ENCODE measurements at places on chromosomes 7 and 10.
A peak's percentile ranks its signal among the peaks of the same experiment; 100 is the strongest.

DNA sequence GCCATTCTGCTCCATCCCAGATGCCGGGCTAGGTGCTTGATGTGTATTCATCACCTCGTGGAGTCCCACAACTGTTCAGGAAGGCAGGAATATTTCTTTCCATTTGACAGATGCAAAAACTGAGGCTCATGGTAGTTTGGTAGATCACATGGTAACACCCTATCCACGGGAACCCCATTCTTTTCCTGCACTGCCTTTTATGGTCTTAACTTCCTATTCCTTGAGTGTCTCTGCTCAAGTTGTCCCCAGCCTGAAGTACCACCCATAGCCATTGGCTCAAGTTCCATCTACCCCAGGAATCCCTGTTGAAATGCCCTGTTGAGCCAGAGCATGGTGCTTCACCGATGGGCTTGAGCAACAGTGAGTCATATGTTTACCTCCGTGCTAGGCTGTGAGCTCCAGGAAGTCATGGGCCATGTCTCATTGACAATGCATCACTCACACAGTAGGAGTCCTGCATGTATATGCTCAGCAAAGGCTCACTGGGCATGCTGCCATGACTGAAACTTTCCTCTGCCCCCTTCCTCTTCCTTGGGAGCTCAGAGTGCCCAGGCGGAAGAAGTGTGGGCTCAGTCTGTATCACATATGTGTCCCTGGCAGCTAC lies 71.7 kb upstream of the ADAM12 start:
- no peak for DNase-seq

- DNase-seq, result no peak
Measured at GRCh38 chr7:134284952-134285351, 31.8 kb downstream of the SLC35B4 start.

DNA sequence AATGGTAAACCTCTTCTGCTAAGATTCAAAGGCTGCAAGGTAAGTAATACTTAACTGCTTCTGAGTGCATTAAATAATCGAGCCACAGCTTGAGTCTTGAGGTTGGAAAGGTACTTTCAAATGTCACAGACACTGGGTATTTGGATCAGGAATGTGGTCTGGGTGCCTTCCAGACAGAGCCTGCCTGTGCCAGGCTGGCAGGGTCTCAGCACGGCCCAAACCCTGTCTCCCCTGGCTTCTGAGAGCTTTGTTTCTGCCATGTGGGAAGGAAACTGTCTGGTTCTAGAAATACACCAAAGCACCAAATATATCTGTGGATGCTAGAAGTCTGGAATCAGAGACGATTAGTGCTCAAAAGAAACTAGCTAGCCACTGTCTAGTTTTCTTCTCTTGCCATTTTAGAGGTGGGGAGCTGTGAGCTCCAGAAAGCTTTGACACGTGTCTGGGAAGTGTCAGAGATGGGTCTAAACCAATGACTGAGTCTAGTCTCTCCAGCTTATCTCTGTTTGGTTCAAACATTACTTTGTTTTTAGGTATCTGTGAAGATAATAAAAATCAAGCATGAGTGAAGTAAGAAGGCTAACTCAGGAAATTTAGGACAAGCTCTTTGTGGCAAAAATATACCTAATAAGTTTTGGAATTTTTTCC lies 162.8 kb downstream of the CYP26A1 start:
- DNase-seq, result no peak

- no peak for DNase-seq
Measured at GRCh38 chr10:35011771-35012191, 78.4 kb downstream of the CUL2 start.

DNA sequence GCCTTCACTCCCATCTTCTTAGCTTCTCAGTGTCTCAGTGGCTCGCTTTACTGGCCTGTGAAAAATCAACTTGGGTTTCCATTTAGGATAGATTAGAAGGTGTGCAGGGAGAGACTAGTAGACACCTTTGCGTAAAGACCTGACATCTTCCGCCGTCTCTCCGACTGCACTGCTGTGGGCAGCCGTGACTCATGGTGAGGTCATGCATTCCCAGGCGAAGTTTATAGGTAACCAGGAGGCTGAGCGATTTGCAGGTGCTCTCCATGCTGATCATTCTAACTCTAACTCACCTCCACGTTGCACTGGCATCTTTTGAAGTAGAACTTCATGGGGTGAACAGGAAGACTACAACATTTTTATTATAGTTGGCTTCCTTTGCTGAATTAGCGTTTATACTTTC lies 68.0 kb upstream of the ZNF438 start:
- DNase-seq, result peak; percentile 64

DNA sequence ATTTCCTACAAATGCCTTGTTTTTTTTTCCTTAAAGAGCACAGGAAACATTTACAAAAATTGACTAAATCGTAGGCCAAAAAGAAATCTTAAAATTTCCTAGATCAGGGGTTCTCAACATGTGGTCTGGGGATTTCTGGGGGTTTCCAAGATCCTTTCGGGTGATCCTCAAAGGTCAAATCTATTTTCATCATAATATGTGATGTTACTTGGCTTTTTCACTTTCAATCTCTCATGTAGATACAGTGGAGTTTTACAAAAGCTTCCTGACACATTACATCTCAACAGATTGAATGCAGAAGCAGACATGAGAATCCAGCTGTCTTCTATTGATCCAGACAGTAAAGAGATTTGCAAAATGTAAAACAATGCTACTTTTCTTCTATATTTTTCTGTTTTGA lies 497.3 kb downstream of the INHBA start:
- no peak for DNase-seq

DNA sequence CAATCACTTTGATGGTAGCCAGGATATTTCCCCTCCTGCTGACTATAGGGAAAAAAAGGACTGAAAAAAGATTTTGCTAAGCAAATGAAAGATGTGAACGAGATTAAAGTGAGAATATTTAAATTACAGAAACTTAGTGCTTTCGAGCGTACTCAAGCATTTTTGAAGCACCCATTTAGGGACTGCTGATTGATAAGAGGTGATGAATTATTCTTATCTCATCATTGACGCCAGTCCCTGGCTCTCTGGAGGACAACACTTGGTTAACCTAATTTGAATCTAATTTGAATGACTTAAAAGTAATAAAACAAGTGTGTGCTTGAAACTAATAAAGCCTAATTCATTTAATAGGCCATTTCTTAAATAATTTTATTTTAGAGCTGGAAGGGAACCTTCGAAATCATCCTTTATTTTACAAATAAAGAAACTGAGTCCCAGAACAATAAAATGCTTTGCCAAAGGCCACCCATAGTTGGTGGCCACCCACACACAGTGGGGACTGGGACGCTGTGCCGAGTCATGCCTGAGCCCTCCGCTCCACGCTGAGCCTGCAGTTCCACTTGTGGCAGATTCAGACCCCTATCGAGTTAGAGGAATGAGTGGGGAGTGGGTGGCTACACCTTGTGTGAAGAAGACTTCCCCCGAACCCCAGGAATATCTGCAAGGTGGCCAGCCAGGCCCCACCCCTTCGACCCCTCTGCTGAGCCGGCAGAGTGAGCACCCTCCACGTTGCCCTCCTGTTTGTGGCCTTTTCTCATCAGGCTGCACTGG lies 61.1 kb upstream of the SAMD8 start:
- DNase-seq, result no peak

- DNase-seq, result no peak
Measured at GRCh38 chr7:107213193-107213788, 44.5 kb downstream of the HBP1 start.

DNA sequence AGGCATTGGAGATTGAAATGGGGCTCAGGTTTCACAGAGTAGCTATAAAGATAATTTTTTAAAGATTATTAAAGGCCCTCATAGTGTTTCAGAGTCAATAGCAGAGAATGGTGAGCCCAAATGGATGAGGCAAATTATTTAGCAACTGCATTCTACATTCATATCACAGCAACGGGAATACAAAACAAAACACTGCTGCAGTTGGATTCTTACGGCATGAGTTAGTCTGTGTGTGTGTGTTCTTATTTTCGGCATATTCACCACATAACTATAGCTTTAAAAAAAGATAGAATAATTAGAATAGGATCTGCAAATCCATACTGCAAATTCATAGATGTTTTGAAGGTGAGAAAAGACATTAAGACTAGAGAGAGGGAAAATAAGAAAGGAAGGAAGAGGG lies 66.0 kb downstream of the SUGCT start:
- no peak for DNase-seq

DNA sequence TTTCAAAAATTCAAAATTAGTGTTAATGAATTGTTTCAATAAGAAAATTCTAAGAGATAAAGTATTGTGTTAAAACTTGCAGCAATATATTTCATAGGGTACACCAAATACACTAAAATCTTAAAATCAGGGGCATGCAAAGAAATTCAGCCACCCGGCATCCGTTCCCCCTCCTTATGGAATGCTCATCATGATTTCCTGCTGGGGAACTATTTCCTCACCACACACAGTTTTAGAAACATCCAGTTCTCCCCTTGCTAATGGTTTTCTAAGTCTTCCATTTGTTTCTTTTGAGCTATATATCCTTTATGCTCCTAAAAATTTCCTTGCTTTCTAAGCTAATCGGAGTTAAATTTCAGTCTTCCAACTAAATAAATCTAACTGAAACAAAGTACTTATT lies 60.7 kb downstream of the CHCHD3 start:
- DNase-seq, result no peak

GRCh38 chr10:3692387-3692999 lies 92.5 kb downstream of the KLF6 start:
- DNase-seq, result no peak

- no peak for DNase-seq
Measured at GRCh38 chr7:148849393-148850098, 34.5 kb downstream of the EZH2 start.

DNA sequence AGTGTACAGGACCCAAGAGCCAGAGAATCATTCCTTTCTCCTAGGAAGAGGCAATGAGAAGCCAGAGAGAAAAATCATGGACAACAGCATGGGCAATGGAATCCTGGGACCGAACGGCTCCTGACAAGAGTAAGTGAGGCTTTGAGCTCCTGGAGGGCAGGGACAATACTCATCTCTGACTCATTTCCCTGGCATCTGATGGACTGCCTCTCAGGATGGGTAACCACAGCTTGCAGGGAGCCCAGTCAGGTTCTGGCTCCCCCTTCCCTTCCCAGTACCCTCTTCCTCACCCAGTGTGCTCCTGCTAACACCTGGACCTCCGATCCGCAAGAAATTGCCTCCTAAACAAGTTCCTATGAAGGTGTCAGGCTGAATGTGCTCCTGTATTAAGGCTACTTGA lies 51.2 kb upstream of the SORCS3 start:
- DNase-seq, result no peak

DNA sequence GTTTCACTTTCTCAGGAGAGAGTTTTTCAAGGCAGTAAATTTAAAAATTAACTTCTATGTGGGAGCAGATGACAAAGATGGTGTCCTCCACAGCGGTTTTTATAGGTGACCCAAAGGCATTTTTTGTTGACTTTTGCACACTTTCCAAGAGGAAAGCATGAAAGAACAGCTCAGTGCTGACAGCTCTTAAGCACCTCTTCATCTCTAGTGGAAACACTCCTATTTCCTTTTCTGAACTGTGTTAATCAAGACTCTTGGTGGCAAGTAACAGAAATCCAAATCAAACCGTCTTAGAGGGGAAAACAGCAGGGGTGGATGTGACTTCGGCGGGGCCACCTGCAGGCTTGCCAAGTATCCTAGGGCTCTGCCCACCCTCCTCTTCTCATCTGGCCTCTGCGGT lies 71.8 kb upstream of the GATA3 start:
- no peak for DNase-seq

DNA sequence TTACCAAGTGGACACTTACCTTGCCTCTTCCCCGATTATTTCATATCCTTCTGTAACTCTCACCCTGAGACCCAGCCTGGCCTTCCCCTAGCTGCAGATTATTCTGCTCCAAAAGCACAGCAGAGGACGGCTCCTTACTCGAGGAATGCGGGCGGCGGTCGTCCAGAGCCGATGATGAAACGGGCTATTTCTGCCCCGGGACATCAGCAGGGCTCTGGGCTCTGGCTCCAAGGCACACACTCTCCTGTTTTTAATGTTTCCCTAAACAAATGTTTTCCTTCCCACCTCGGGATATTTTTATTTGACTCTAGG lies 343 bp upstream of the C10orf71 start:
- DNase-seq, result no peak

DNA sequence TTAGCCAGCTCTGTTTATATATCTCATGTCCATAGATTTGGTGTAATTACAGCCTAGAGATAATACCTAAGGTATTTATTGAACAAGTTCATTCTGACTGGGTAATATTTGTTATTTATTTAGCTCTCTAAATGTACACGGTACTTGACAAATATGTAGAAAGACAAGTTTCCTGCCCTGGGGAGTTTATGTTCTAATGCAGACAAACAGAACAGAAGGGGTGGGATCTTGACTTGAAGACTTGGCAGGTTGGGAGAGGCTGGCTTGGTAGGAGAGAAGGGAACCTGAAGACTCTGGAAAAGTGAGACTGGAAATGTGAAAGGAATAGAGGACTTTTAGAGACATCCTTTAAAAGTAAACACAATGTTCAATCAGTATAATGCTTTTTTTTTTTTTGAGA lies 97.7 kb upstream of the CDK6 start:
- no peak for DNase-seq

GRCh38 chr7:44046321-44047061 lies 2.0 kb downstream of the DBNL start:
- peak; percentile 24 for DNase-seq

GRCh38 chr10:32225976-32226375 lies 121.0 kb downstream of the EPC1 start:
- DNase-seq, result no peak

DNA sequence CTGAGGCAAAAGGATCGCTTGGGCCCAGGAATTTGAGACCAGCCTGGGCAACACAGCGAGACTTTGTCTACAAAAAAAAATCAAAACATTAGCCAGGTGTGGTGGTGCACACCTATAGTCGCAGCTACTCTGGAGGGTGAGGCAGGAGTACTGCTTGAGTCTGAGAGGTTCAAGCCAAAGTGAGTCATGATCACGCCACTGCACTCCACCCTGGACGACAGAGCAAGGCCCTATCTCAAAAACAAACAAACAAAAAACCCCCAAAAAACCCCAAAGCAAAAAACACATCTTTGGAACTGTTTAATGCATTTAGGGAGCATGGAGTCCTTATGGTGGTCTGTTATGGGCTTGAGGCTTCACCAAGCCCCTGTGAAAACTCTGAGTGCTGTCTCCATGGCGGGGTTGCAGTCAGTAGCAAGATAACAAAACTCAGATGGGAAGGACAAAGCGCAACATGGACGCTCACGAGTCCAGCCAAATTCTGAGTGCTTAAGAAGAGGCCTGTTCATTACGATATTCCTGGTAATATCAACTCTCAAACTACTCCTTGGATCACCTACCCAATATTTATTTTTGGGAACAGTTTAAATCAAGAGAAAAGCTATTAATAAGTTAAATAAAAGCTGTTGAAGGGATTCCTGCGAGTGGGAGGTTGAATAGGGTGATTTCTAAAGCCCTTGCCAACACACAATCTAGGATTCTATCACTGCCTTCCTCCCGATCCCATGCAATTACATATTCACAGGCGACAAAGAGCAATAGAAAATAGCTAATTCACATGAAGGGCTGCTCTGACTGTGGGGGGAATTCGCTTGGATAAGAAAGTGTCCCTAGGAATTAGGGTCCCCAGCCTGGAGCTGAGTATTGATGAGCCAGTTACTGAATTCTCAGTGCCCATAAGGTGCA lies 123.3 kb downstream of the HIPK2 start:
- no peak for DNase-seq

GRCh38 chr7:85471740-85472139 lies 284.9 kb upstream of the SEMA3D start:
- DNase-seq, result no peak

Data from stimulated activated CD4-positive, alpha-beta T cell treated with anti-CD3 and anti-CD28 coated beads, Interleukin-4, amount 100 ng/mL, for 4 hours (primary cell).